Hematopoietic multipotent progenitor cell treated with erythropoietin and hydrocortisone succinate and interleukin-3 and kit ligand, for 6 days (in vitro differentiated cells): ENCODE measurements at places on chromosomes 16 and 17.

DNA sequence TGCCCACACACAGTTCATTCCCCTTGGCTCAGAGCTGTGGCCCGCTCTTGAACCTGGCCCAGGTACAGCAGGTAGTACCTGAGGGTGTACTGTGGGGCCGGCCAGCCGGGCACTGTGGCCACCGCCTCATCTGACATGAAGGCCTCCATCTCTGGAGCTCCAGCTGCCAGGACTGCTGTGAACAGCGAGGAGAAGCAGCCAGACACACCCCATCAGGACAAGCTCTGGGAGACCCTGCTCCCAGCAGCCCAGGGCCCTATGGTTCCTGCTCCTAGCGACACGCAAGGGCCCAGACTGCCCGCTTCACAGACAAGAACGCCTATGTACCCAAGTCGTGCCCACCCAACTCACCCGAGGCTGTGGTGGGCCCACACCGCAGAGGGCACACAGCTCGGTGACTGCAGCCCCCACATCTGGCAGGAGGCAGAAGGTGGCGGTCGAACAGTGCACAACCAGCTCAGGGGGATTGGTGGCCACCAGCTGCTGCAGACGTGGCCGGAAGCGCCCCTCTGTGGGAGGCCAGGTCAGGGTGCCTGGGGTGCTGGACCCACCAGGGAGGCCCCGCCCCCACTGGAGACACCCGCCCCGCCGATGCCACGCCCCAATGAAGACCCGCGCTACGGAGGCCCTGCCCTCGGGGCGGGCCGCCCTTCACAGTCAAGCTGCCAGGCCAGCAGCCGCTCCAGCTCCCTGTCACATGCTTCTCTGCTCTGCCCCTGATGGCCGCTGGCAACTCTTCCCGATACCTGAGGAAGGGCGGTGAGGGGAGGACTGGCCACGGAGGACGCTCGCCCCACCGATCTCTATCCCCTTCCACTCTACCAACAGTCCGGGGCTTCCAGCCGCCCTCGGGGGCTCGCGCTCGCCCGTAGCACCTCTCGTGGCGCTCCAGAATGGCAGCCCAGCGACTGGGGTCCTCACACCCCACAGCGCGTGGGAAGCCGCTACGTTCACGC is 1.1 kb upstream of the STUB1 start:
- peak; percentile 90 for DNase-seq

DNA sequence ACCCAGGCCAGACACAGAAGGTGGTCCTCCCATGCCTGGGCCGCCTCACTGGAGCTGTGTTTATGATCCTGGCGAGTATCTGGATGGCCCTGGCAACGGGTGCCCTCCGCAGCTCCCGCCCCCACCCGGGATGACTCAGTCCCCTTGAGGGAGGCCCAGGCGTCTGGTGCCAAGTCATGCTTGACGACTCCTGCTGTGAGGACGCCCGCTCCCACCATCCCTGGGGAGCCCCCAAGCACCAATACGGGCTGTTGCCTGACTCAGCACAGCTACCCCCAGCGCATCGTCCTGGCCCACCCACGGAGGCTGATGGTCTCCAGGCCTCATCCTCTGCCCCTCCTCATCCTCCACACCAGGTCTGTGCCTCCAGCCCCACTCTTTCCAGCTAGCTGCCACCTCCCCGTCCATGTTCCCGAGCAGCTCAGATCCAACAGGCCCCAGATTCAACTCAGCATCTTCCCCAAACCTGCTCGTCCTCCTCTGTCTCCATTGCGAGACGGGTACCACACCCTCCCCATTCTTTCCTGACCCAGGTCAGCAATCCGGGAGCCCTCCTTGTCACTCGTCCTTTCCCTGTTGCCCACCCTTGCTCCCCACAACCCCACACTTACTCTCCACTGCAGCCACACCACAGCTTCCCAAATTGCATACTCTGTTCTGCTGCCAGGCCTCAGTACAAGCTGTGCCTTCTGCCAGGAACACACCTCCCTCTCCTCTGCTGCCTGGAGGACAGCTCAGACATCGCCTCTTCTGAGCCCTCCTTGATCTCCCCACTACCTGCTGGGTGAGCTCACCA is 2.6 kb downstream of the CAMKK1 start:
- DNase-seq = peak; percentile 40

- peak; percentile 6 for DNase-seq
Measured at GRCh38 chr16:13453325-13453724, 466.6 kb upstream of the ERCC4 start.

DNA sequence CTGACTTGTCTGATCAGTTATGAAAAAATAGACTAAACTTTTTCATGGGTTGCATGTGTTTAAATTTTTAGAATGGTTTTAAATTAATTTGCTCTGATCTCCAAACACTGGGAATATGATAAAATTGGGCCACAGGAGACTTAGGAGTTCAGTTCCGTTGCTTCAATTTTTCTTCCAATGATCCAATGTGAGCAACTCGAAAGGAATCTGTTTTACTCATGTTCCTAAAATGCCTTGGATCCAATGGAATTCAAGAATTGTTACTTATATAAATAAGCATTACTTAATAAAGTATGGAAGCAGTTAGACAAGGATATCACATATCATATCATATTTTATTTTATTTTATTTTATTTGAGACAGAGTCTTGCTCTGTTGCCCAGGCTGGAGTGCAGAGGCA is 56.0 kb upstream of the NACA2 start:
- DNase-seq = no peak

DNA sequence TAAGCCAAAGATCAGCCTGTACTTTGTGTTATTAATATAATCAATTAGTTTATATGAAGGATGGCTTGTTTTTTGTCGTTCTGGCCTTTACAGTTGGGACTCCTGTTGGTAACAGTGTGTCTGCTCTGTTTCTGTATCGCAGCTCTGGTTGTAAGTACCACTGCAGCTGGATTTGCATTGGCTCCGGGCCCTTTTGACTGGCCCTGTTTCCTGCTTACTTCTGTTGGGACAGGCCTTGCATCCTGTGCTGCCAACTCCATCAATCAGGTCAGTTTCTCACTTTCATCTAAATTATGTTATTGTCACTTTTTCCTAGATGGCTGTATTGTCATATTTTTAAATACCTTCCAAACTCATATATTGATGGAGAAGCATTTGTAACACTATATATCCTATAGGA is 32.7 kb downstream of the COX10 start:
- no peak for DNase-seq

GRCh38 chr17:46822388-46822921 is 4.0 kb upstream of the WNT3 start:
- DNase-seq = peak; percentile 50

DNA sequence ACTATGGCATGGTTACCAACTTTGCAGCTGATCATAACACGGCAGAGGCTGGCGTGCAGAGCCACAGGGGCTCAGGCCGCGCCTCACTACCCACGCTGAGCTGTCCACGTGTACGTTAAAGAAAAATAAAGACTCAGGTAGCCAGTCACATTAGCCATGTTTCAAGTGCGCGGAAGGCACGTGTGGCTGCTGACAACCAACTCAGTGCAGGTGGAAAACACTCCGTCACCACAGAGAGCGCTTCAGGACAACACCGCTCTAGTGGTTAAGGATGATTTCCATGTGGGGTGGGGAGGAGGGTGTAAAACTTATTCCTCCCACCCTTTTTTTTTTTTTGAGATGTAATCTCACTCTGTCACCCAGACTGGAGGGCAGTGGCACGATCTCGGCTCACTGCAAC is 33.8 kb downstream of the ZCCHC14 start:
- no peak for DNase-seq

GRCh38 chr17:69326377-69327059 is 415 bp downstream of the ABCA5 start:
- DNase-seq = peak; percentile 27

- no peak for DNase-seq
Measured at GRCh38 chr17:8430966-8431365, 4.7 kb upstream of the NDEL1 start.

DNA sequence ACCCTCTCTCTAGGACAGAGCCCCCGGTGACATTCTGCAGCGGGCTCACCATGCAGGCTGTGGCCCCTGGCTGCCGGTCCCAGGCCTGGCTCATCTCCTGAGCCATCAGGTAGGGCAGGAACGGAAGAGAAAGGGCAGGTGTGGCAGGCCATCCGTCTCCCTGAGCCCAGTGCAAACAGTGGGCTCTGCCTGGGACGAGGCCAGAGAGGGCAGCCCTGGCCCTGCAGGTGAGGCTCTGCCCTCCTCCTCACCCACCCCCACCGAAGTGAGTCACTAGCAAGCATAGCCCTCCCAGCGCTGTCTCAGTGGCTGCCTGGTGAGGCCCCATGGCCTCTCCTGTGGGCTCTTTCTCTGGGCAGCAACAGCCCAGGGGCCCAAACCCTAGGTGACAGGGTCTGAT is 14.5 kb downstream of the OTOP3 start:
- DNase-seq = no peak

DNA sequence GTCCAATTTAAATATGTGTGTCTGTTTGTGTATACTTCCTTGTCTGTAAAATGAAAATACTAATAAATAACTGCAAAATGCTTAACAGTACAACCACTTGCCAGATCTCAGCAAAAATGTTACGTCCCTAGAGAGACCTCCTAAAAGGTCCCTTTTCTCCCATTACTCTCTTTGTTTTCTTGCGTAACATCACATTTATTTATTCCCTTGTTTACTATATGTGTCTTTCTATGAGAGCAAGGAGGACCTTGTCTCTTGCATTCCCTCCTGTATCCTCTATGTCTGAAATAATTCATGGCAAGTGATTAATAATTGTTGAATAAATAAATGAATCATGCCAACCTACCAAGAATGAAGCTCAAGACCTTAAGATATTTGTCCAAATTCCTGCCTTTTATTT is 1.9 kb downstream of the ACSM3 start:
- no peak for DNase-seq

DNA sequence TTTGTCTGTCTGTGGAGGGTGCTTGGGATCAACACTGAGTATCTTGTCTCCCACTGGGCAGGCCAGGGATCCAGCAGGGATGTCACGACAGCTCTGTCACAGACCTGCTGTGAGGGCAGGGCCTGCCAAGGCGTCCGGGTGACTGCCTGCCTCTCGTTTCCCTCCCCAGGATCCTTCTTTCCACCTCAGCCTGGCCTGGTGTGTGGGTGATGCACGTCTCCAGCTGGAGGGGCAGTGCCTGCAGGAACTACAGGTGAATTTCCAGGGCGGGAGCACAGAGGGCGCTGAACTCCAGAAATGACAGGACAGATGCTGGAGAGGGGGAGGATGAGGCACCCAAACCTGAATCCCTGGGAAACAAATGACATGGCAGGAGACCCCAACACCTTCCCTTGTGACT is 6.8 kb upstream of the MMP15 start:
- DNase-seq = no peak
